ENCODE measurements at places on chromosomes 6 and 20.

DNA sequence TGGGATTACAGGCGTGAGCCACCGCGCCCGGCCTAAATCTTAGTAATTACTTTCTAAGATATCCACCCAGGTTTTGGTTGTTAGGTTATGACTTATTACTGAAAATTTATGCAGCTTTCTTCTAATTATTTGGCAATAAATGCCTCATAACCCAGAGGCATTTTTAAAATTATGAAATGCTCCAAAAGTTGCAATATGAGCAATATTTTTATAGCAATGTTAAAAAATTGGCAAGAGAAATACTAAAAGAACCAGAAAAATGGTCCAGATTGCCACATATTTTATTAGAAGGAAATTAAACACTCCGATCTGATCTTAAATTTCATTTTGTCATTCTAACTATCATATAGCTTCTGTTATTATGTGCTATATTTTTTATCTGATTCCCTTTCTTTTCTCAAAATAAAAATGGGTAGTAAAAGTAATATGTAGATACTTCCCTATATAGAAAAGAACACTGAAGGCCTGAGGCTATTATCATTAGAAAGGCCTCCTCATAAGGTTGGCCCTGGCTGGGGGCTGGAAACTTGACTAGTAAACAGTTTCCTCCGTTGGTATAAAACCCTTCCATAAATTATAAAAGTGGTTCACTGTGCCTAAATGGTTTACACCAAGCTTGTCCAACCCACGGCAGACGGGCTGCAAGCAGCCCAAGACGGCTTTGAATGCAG lies 22.1 kb downstream of the BLOC1S5 start:
- no peak for DNase-seq

DNA sequence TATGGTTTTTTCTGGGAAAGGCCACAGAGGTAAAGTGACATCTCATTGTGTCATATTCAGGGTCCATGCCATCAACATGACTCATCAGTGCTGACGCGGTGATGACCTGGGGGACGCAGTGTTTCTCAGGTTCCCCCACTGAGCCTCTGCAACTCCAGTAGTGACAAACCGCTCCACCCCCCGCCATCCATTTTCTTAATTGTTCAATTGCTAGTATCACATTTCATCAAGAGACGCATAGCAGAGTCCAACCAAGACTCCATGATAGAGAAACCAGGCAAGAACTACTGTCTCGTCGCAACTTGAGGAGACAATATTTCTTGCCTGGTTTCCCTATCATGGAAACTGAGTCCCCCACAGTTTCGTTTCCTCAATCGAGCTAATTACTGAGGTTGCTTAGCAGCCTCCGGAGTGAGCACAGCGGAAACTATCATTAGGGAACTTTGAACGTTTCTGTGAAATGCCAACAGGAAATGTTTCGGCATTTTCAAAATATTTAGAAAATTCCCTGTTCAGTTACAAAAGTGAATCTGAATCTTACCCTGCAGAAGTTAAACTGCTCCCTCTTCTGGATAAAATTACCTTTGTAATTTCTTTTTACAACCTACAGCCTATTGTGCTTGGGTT lies 12.2 kb upstream of the SERPINB1 start:
- peak; percentile 91 for DNase-seq

GRCh38 chr6:26534681-26535465 lies 3.3 kb upstream of the HMGN4 start:
- no peak for DNase-seq

DNA sequence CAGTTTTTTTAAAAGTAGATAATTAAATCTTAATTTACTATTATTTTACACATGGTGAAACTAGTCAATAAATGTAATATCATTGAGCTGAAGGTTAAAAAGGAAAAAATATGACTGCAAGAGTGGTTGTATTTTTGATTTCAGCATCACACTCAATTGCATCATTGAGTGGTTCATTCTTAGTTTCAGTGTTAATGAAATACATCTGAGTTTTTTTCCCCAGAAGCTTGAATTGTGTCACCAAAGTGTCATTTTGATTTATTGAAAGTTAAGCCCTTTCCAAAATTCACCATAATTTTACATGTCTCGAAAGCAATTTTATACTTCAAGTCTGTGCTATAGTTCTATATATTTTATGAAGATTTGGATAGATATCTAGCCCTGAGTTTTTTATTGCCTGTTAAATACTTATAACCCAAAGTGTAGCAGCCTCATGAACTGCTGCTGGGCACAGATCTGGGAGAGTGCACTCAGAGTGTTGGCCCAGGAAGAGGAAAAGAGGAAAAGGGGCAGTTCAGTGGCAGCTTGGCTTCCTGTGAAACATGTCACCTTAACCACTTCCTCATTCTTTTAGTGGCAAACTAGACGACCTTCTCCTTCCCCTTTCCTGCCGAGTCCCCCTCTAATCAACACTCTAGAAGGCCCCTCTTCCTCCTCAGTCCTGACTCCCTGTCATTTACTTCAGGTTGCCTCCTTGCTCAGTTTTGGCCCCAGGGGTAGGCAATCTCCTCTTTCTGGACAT lies 140.7 kb downstream of the ESR1 start:
- no peak for DNase-seq

DNA sequence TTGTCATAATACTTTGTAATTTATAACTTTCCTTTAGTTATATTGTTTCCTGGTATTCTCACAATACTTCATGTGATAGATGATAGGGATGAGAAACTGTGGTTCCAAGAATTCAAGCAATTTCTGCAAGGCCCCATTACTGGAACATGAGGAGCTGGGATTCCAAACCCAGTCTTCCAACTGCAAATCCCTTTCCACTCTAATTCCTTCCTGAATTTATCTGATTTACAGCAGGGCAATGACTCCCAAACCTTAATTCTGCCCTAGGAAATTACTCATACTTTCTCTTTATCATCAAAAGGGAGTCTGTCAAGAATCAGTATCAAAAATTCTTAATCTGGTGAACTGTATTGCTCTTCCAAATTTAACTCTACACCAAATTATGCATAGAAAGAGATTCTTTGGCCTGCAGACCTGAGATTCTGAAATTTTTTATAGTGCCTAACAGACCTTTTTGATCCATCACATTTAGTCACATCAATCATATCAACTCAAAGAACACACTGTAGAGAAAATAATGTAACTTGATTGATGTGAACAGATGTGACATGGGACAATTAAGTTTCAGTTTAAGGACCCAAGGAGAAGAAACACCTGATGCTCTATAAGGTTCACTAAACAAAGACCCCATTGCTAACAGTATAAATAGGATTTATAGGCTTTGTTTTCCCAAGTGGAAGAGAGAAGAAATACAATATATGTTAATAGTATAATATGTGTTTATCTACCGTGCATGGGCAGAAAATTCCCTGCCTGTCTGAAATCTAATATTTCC lies 41.5 kb upstream of the GJA1 start:
- DNase-seq: no peak

- DNase-seq: no peak
Measured at GRCh38 chr20:38023181-38024001, 9.9 kb downstream of the TTI1 start.

DNA sequence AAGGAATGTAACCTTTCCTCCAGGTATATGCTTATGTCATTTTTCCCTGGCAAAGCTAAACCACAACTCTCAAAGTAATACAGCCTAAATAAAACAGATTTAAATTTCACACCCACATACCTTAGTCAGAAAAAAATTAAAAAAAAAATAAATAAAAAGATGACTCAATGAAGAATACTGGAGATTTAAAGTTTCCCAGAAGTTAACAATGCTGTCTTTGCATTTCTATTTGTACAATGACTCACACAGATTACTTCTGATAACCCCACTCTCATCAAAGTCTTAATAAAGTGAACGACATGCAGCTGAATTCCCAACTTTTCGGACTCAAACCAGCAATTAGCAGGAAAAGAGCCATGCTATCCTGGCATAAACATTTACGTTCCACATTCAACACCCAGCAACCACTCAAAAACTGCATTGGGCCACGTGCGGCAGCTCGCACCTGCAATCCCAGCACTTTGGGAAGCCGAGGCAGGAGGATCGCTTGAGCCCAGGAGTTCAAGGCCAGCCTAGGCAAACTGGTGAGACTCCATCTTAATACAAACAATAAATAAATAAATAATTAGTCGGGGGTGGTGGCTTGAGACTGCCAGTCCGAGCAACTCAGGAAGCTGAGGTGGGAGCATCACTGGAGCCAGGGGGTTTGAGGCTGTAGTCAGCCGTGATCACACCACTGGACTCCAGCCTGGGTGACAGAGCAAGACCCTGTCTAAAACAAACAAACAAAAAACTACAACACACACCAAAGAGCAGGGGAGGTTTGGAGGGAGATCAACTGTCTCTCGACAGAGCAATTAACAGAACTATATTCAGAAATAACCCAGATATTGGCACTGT lies 130.5 kb downstream of the WDR27 start:
- DNase-seq: no peak

GRCh38 chr6:75170691-75171560 lies 34.9 kb downstream of the COL12A1 start:
- no peak for DNase-seq

DNA sequence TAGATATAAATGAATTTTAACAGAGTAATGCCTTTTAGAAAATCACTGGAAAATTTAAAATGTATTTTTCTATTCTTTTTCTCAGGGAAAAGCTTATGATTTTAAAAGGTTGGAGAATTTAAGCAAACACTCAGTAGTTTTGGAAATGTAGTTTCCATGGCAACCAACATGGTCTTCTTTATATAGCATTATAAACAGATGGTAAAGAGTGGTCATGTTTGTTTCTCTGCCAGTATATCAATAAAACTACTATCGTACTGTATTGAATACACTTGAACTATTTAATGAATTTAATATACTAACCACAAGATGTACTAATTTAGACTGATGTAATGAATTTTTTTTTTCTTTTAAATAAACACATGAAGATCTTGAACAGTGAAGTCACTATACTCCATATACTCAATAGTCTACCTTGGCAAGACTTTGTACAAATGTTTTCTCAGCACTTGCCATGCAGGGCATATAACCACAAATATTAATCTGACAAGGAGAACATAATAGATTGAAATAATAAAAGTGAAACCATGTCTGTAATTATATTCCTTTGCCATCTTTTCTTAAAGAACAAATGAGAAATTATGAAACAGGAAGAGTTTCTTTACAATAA lies 105.5 kb downstream of the PDSS2 start:
- DNase-seq: no peak

- peak; percentile 63 for DNase-seq
Measured at GRCh38 chr20:35226884-35227681, 593 bp downstream of the MMP24 start.

GRCh38 chr6:134114489-134114888 lies 62.1 kb upstream of the SLC2A12 start:
- DNase-seq: no peak

DNA sequence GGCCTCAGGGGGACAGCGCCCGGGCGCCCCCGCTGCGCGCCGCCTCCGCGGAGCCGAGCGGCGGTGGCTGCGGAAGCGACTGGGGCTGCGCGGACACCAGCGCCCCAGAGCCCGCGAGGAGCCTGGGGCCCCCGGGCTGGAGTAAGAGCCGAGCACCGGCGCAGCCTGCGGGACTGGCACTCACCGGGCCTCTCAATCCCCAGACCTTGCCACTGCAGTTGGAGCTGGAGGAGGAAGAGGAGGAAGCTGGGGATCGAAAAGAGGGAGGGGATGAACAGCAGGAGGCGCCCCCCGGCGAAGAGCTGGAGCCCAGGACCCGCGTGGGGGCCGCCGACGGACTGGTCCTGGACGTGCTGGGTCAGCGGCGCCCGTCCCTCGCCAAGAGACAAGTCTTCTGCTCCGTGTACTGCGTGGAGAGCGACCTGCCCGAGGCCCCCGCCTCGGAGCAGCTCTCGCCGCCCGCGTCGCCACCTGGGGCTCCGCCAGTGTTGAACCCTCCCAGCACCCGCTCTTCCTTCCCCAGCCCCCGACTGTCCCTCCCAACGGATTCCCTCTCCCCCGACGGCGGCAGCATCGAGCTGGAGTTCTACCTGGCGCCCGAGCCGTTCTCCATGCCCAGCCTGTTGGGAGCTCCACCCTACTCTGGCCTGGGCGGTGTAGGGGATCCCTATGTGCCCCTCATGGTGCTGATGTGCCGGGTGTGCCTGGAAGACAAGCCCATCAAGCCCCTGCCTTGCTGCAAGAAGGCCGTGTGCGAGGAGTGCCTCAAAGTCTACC lies 590 bp downstream of the RNF217 start:
- peak; percentile 12 for DNase-seq

GRCh38 chr6:139064981-139065665 lies 36.6 kb downstream of the ABRACL start:
- DNase-seq: no peak

- DNase-seq: no peak
Measured at GRCh38 chr20:57522380-57523140, 2.4 kb downstream of the CTCFL start.

DNA sequence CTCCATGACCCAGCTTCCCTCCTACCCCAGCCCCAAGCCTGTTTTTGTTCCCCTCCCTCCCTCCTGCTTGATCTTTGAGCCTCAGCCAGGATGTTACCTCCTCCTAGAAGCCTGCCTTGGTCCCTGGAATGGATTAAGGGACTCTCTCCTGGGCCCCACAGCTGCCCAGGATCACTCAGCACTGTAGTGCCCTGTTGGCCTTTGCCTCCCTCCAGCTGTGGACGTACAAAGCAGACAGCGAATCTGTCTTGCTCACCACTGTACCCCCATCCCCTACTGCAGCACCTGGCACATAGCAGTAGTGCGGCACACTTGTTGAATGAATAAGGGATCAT lies 11.8 kb upstream of the FAM110A start:
- no peak for DNase-seq

- no peak for DNase-seq
Measured at GRCh38 chr6:119128252-119128912, 49.9 kb upstream of the FAM184A start.

- DNase-seq: no peak
Measured at GRCh38 chr6:63352069-63352543, 32.3 kb upstream of the LGSN start.

- no peak for DNase-seq
Measured at GRCh38 chr6:54702772-54703171, 143.8 kb upstream of the FAM83B start.

GRCh38 chr6:79712616-79713135 lies 81.5 kb downstream of the SH3BGRL2 start:
- DNase-seq: no peak

- no peak for DNase-seq
Measured at GRCh38 chr6:108948181-108948661, 100.0 kb downstream of the ARMC2 start.

GRCh38 chr6:1766654-1767053 lies 156.9 kb downstream of the FOXC1 start:
- DNase-seq: no peak

DNA sequence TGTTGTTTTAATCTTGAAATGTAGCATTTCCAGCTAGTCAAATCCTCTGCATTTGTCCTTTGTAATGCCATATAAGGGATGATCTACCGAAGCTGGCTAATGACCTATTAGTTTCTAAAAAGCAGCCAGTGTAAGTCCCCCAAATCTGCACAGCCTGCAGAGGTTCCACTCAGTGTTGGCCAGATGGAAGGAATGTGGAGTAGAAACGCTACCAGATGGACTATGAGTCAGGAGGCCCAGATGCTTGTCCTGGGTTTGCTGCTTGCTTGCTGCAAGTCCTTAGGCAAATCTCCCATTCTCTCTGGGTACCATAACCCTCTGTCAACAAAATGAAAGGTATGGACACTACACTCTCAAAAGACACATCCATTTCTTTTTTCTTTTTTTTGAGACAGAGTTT lies 149.8 kb downstream of the BTBD9 start:
- DNase-seq: no peak
